ENCODE measurements at places on chromosomes 4 and X.

GRCh38 chr4:159305129-159305528 lies 202.2 kb downstream of the RAPGEF2 start:
- no peak for DNase-seq

GRCh38 chrX:38970845-38971244 lies 169.6 kb downstream of the MID1IP1 start:
- DNase-seq: no peak

GRCh38 chr4:99414401-99414800 lies 20.7 kb downstream of the ADH7 start:
- DNase-seq: no peak

DNA sequence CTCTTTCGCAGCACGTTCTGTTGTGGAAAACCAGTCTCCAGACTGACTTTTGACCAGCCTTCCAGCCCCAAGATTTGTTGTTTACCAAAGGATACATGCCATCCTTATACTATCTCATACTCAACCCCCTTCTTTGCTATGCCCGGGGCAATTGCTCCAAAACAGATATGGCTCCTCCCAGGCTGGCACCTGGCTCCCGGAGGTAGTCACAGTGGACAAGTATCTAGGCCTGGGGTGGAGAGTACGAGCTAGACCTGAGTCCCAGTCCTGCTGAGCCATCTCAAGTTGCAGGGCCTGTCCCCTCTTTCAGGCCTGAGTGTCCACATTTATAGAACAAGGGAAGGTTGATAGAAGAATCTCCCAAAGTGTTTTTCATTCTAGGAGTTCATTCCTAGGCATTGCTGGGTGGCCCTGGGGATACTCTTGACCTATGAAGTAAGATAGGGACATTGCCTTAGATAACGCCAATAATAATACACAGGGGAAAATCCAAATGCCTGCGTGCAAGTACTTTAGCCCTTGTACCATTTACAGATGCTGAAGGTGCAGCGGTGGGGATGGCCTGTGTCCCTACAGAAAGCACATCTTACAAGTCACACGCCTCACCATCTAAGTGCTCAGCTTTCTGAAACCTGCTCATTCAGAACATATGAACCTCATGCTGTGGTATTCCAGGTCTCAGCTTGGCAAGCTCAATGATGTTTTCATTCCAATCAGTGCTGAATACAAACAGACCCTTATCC lies 136.7 kb upstream of the MAMLD1 start:
- DNase-seq: no peak

DNA sequence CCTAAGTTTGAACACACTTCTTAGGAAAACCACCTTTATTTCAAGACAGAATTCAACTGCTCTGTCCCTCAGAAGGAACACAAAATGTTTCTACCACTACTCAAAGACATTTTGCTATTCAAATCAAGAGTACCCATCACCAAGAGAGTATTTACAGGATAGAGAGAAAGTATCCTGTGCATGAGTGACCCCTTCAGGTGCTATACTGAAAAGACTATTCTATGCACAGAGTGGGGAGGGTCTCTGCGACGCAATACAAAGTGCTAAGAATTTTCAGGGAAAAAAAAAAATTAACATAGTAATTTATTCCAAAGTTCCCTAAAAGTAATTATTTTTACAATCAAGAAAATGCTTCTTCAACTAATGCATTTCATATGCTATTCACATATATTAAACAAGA lies 346.4 kb upstream of the FAM241A start:
- DNase-seq: no peak

DNA sequence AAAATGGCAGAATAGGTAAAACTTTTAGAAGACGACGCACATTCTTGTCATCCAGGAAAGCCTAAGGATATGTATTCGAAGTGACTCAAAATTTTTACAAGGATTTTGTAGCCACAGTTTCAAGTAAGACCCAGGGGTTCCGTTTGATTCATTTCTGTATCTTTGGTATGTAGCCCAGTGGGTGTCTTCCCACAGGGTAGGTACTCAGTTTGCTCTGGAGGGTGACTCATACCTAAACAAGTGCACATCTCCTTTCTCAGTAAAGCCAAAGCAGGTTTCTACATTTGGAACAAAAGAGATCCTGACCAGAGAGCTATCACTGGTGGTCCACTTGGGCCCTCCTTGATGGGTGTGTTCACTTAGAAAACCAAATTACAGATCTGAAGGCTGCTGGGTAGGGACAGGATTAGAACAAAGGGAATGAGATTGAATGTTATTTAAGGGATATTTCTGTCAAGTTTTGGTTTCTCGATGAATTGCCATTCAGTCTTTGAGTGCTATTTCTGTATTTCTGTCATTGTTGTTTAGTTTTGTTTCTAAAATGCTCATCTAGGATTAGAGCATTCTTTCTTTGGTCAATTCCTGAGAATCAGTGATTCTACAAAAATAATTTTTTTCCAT lies 56.1 kb downstream of the PLS3 start:
- peak; percentile 54 for DNase-seq

DNA sequence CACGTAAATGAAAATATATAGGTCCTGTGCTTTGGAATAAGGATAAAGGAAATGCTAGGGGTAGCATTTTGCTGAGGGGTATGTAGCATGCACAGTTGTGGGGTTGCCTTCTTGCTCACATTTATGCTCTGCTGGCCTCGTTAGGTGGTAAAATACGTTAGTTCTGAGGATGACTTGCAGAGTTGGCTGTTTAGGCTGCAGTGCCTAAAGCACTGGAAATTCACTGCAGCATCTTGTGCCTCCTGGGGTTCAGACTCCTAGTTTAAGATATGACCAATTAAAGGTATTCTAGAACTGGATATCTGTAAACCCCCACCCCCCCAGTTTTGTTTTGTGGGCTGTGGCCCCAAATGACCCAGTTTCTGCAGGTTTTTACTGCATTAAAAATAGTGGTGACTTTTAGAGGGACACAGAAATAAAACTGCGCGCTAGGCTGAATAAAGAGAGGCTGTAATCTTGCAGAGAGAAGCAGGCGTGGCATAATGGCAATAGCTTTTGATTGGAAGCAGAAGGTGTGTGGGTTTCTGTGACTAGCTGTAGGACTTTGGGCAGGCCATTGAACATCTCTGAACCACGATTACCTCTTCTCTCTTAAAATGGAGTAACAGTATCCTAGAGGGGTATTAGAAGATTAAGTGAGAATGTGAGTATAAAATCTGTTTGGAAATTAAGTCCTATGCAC lies 79.3 kb downstream of the REPS2 start:
- DNase-seq: no peak

- no peak for DNase-seq
Observed at GRCh38 chr4:70315928-70316327, 18.9 kb upstream of the CABS1 start.

DNA sequence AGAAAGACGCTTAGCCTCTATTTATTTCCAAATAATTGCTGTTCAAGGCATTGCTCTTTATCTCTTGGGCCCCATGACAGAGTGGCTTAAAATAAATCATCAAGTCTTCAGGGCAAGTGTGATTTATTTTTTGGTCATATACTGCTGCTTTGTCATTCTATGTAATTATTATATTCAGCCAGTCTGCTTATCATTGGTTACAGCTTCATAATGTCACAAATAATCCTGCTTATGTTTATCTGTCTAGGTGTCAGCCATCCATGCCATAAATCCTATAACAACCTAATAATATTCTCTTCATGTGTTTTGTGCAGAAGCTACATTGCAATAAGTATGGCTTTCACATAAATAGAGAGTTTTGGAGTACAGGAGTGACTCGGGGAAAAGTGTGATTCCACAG lies 41.0 kb downstream of the HHIP start:
- no peak for DNase-seq

- no peak for DNase-seq
Observed at GRCh38 chr4:118273642-118274041, 79.2 kb downstream of the PRSS12 start.

DNA sequence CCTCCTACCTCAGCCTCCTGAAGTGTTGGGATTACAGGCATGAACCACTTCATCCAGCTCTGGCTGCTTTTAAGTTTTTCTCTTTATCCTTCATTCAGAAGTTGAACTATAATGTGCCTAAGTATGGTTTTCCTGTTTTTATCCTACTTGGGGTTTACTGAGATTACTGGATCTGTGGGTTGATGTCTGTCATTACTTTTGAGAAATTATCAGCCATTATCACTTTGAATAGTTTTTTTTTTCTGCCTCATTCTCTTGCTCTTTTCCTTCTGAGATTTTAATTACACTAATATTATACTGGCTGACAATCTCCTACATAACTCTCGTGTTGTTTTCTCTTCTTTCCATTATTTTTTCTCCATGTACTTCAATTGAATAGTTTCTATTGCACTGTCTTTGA lies 47.6 kb upstream of the MORC4 start:
- no peak for DNase-seq

DNA sequence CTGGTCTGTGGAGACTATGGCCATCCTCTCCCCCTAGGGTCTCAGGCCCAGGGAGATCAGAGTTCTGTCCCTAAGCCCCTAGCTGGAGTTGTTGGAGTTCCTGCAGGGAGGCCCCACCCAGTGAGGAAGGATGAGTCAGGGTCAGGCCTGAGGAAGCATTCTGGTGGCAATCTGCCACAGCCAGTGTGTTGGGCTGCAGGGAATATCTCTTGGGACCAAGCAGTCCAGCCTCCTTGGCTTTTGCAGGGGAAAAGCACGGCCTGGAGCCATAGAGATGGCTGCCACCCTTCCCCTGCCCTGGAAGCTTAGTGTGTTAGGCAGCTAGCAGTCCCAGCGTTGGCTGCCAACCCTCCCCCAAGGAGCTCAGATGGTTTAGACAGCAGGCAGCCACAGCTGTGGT lies 202.4 kb downstream of the RTL9 start:
- peak; percentile 87 for DNase-seq

DNA sequence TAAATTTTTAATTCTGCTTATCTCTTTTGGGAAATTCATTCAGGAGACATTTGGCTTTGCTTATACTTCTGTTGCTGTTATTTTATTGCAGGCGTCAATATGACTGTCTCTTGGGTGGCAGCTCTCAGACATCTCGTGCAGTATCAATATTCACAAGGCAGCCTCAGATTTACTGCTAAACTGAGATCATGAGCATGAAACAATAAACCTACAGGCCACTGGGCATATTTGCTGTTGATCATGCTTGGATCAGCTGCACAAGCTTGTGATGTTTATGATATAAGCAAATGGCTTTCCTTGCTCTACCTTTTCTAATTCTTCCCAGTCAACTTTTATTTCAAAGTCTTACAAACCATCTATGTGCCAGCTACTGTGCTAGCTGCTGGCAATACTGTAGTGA lies 39.2 kb downstream of the TSPAN5 start:
- no peak for DNase-seq

DNA sequence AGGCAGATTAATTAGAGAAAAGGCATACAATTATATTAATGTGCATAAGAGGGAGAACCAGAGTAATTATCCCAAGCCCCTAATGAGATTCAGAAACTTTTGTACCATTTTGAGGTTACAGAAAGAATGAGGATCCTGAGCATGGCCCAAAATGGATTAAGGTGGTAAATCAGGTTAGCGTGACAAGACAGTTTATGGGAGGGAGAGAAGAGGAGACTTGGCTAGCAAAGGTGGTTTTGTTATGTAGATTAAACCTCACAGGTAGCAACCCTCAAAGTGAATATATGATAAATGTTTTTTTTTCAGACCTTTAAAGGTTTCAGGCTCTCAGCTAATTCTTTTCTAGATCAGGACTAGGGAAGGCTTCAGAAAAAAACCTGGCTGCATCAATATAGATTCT lies 781.8 kb downstream of the FAM133A start:
- DNase-seq: no peak

- DNase-seq: no peak
Observed at GRCh38 chr4:19486400-19486799, 765.3 kb upstream of the SLIT2 start.

DNA sequence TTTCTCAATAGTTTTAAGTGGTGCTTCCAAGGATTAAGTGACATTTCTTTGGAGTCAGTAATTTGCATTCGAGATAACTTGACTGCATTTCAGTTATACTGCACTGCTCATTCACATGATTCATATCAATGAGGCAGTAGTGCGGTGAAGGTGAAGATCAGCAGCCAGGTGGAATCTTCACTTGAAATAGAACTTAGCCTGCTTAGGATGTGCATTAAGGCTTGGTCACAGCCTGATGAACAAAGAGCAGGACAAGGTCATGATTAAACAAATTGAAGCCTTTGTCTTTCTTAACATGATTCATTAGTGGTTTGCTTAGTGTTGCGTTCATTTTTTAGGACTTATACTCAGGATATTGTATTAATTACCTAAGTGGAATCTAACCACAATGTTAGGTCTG lies 212.1 kb upstream of the GALNTL6 start:
- no peak for DNase-seq
